ENCODE measurements at places on chromosomes 1 and 21.

GRCh38 chr1:9732123-9732971, 80.8 kb downstream of the PIK3CD start:
- no peak for DNase-seq

DNA sequence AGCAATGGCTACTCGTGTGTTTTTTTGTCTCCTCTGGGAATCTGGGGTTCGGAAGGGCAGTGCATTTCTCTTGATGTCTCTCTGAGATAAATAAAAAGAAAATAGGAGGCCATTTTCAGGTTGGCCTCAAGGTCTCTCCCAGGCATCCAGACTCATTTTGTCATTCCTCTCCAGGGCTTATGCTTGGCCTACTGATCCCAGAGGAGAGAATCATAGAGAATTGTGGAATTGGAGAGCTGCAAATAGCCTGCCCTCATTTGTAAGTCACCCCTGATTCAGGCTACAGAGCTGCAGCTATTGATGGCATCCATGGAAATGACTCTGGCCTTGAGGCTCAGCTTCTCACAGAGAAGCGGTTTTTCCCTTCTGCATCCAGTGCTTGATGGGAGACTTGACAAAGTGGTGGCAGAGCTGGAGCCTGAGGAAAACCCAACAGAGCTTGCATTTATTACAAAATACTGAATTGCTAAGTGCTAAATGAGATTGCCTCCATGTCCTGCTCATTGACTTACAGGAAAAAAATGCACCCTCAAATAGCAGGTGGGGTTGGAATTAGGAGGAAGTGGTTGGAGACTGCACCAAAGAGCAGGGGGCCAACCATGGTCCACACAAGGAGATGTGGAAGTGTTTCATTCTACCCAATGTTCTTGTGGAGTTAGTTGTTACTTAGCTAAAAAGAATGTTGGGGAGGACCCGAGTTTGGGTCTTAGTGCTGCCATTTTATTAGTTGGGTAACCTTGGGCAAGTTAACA, 140.4 kb downstream of the S1PR1 start:
- no peak for DNase-seq

GRCh38 chr1:53081384-53082066, 19.5 kb downstream of the PODN start:
- no peak for DNase-seq

- DNase-seq = no peak
Observed at GRCh38 chr1:152924191-152924590, 15.8 kb downstream of the IVL start.

GRCh38 chr1:211375146-211375818, 48.6 kb downstream of the TRAF5 start:
- no peak for DNase-seq

GRCh38 chr1:117029685-117030084, 28.1 kb downstream of the CD101 start:
- no peak for DNase-seq

GRCh38 chr1:106063510-106063909, 993.0 kb upstream of the PRMT6 start:
- DNase-seq = no peak

DNA sequence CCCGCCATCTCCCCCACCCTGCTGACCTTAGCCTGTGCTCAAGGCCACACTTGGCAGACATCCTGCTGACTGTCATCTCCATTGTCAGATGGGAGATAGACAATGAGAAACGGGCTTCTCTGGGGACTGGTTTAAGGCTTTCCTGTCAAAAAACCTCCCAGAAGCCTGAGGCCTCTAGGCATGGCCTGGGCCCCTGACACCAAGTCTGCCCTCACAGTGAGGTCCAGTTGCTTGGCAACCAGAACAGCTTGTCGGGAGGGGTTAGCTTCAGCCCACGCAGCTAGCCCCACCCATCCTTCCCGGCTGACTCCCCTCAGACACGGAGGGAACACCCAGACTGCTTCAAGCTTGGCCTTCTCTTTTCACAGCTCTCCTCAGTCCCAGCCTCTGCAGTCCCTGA, 11.0 kb downstream of the PLEKHA6 start:
- DNase-seq = no peak

DNA sequence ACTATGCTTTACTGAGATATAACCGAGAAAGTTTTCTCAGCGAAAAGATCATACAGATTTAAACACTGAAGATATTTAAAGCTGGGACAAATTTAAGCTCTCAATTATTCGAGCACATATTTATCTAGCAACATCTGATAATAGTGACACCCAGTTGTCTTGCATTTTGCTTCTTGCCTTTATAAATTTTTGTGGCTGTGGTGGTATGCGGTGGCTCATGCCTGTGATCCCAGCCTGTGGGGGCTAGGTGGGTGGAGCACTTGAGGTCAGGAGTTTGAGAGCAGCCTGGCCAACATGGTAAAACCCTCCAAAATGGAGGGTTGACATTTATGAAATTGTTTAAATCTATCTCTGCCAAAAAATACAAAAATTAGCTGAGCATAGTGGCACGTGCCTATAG, 312.2 kb downstream of the SPATA17 start:
- no peak for DNase-seq

DNA sequence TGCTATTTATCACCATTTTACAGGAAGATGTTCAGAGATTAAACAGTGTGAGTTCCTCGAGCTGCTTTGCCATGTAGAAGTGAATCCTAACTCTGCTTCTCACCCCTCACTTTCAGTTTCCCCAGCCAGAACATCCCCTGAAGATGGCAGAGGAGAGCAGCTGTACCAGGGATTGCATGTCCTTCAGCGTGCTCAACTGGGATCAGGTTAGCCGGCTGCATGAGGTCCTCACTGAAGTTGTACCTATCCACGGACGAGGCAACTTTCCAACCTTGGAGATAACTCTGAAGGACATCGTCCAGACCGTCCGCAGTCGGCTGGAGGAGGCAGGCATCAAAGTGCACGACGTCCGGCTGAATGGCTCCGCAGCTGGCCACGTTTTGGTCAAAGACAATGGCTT, 16.9 kb downstream of the TENT5C start:
- DNase-seq = no peak

GRCh38 chr1:25525361-25525688, 18.1 kb upstream of the LDLRAP1 start:
- DNase-seq = no peak

GRCh38 chr1:51372561-51372960, 42.2 kb upstream of the TTC39A start:
- DNase-seq = no peak

- no peak for DNase-seq
Observed at GRCh38 chr1:216049741-216050430, 373.4 kb downstream of the USH2A start.

DNA sequence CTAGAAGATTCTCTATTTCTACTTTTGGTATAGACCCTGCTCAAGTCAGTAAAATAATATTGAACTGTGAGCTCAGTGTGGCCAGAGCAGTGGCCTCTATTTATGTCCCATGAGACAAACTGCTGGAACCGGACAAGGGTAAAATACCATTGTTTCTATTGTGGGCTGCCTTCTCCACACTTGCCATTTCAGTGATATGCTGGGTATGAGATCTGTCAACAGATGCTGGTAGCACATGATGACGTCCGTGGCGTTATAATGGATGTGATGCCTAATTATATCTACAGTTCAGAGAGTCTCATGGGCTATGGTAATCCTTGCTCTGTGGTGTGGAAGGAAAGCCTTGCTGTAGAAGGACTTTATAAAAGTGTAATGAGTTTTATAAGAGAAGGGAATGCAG, 2.4 kb downstream of the ACTN2 start:
- DNase-seq = no peak

DNA sequence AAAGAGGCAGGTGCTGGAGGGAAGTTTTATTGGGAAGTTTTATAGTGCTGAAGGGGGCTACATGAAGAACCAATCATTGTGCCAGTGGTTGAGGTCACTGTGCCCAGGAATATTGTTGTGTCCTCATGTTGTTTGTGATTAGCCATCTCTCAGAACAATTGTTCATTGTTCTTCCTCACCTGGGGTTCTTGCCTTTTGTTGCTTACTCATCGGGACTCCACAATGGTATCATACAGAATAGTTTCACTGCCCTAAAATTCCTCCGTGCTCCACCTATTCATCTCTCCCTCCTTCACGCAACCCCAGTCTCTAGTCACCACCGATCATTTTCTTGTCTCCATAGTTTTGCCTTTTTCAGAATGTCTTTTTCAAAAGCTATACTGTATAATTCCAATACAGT, 38.9 kb upstream of the CDC14A start:
- no peak for DNase-seq

DNA sequence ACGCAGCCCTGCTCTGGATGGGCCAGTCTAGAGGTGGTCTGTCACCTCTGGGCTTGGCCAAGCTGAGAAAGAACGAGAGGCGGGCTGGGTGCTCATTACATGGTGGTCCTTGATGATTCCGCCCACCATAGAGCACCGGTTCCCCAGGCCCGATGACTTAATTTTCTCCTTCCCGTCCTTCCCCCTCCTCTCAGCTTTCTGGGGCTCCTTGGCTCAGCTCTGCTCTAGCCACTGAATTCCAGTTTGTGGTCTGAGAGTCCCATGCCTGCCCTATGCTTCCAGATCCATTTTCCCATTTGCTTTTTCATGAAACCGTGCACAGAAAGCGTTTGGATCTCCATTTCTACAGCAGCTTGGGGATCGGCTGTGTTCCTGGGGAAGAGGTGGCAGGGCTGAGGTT, 318.5 kb upstream of the C1orf174 start:
- DNase-seq = no peak

DNA sequence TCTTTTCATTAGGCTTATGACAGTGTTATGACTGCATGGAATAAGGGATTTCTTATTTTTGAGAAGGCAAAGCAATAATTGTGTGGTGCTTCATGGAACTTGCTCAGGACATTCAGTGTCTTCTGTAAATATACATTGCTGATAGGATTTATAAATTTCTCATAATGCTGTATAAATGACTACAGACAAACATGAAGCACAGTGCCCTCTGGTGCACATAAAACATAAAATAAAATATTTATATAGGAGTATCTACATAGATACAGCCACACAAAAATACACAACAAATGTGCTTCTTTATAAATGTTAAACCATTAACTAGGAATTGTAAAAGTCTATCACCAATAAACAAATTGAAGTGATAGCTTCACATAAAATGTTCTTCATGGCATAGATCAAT, 24.1 kb downstream of the BRINP3 start:
- no peak for DNase-seq

GRCh38 chr1:29467989-29468900, 231.9 kb downstream of the PTPRU start:
- DNase-seq = no peak

GRCh38 chr1:5667513-5668325, 324.5 kb downstream of the NPHP4 start:
- DNase-seq = no peak

- DNase-seq = peak; percentile 57
Observed at GRCh38 chr1:160206036-160206389, 829 bp downstream of the PEA15 start.

- DNase-seq = no peak
Observed at GRCh38 chr1:225474439-225474985, 46.7 kb upstream of the LBR start.

DNA sequence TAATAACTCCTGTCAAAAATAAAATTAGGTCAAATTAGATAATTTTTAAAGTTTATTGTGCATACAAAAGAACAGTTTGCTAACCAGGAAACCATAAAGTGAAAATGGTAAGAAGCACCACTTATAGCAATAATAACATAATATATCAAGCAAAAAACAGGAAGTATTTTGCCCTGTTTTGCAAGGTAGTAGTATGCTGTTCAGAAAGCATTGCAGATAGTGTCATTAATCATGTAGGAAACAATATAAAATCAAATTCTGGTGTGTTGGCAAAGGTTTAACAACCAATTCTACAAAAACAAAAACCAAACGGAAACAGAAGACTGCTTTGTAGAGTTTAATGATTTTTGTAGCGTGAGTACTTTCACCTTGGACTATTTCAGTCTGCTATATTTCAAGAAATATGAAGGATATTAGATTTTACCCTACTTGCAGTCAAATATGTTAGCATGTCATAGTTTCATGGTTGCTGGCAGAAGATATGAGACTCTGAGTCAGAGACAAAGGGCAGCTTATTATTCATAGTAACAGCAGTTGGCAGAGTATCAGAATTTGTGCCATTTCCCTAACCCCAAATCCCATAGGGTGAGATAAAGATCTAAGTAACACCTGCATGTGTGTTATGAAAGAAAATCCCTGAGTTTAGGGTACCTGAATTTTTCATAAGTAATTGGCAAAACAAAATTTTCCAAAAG, 729.0 kb upstream of the BRINP3 start:
- DNase-seq = no peak

- no peak for DNase-seq
Observed at GRCh38 chr1:39385067-39385988, 106.1 kb upstream of the BMP8A start.

- DNase-seq = no peak
Observed at GRCh38 chr1:78475888-78476610, 14.7 kb upstream of the PTGFR start.

- no peak for DNase-seq
Observed at GRCh38 chr21:35475009-35475408, 425.9 kb upstream of the RUNX1 start.

DNA sequence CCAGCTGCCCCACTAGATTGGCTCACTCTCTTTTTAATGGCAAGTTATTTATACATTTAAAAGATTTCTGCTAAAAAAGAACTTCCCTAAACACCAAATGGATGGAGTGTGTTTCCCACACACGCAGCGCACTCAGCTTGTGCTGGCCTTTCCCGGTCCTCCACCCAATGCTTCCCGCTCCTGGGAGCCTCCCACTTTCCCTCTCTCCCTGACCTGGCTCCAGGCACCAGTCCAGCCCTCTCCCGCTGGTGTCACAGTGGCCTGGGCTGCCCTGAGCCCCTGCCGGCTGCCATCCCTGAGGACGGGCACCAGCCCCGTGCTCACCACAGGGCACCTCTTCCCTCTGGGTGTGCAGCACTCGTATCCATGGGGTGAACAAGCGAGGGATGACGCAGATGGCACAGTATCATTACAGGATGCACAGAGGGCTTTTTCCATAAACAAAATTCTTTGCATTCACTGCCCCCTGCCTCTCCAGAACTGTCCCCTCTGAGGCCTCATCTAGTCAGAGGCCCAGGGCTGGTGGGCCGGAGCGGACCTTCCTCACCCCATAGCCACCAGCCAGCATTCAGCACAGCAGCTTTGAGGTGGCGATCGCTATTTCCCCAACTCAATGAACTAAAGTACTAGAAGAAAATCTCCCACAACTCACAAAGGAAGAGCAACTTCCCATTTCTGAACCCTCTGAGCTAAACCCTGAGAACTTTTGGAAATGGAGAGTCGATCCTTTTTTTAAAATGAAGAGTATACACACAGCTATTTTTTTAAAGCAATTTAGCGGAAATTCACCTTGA, 68.5 kb downstream of the SLC37A1 start:
- no peak for DNase-seq

GRCh38 chr1:20935717-20936116, 148.6 kb upstream of the HP1BP3 start:
- DNase-seq = no peak

GRCh38 chr1:157183870-157184269, 45.7 kb upstream of the ETV3 start:
- no peak for DNase-seq

Data from activated naive CD8-positive, alpha-beta T cell treated with anti-CD3 and anti-CD28 coated beads, Interleukin-2, amount 50 U/mL, for 24 hours (primary cell).